ENCODE measurements at places on chromosomes 3 and 15.

DNA sequence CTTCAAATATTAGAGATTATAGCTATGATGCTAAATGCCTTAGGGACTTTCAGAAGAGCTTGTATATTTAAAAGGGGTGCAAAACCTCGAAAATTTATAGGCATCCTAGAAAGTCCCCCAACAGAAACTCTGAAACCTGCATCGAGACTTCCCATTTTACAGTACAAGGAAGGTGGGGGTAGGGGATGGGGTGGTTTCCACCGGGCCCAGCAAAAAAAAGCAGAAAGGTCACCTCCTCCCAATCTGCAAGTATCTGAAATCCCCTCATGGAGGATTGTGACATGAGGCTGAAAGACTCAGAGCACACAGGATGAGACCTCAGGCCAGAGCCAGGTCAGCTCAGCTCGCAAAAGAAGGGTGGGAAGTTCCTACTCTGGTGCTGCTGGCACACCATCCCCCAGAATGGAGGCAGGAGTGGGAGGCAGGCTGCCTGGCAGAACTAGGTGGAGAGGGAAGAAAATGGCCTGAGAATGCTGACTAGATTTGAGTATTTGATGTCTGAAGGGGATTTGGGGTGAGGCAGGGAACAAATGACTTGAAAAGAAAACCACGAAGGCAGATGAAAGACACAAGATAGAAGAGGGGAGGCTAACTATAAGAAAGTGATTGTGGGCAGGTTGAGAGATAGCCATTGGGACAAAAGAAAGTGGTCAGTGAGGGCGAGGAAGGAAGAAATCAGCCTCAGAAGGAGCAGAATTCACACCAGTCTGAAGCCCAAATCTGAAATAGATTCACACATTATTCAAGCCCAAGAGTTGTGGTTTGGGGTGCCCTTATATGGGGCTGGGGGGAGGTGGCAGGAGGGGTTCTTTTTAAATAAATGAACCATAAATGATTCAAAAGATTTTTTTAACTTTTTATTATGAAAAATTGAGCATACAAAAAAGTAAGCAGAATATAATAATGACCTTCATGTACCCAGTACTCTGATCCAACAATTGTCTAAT is 22.5 kb upstream of the TSC22D2 start:
- no peak for DNase-seq

GRCh38 chr15:40906991-40907802 is 12.9 kb downstream of the VPS18 start:
- no peak for DNase-seq

DNA sequence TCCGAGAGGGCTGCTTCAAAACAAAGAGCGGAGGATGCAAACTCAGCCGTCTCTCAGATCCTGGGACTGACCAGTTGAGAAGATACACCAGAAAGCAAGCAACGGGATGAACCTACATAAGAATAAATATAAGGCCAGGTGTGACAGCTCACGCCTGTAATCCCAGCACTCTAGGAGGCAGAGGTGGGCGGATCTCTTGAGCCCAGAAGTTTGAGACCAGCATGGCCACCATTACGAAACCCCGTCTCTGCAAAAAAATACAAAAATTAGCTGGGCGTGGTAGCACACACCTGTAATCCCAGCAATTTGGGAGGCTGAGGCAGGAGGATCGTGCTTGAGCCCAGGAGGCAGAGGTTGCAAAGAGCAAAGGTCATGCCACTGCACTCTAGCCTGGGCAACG is 31.7 kb downstream of the RBPMS2 start:
- no peak for DNase-seq

GRCh38 chr3:126852511-126852910 is 130.4 kb upstream of the PLXNA1 start:
- DNase-seq: no peak

- no peak for DNase-seq
Observed at GRCh38 chr3:32469151-32469874, 33.3 kb downstream of the CMTM6 start.

Data from activated CD4-positive, CD25-positive, alpha-beta regulatory T cell treated with anti-CD3 and anti-CD28 coated beads, Interleukin-2, amount 50 U/mL, for 16 hours (primary cell).